Hypothalamus (tissue), 51 donors: ENCODE measurements at places on chromosomes 2 and 18.

GRCh38 chr18:54184836-54185235 is 39.6 kb downstream of the MBD2 start:
- DNase-seq, result no peak

- DNase-seq, result no peak
Measured at GRCh38 chr2:72809095-72809494, 16.7 kb downstream of the EXOC6B start.

DNA sequence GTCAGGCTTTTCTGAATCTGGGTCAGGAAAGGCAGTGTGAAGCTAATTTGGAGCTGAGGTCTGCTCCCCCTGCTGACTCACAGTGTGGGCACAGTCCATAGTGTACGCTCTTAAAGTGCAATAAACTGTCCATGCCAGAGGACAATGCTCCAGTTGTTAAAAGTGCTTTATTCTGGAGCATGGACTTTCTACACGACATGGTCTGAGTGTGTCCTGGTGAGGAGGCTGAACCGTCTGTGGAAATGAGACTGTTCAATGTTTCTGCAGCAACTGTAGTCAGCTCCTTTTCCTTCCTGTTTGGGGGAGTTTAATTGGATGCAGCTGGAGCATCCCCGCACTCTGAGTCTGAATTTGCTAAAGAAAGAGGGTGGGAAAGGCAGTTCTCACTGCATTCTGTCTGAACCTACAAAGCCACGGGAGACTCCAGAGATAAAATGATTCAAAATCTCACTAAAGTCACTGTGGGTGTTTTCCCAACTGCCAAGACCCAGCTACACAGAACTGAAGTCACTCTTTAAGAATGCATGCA is 110.2 kb upstream of the TRIB2 start:
- no peak for DNase-seq

- peak; percentile 61 for DNase-seq
Measured at GRCh38 chr18:47756364-47757016, 174.0 kb downstream of the SMAD2 start.

DNA sequence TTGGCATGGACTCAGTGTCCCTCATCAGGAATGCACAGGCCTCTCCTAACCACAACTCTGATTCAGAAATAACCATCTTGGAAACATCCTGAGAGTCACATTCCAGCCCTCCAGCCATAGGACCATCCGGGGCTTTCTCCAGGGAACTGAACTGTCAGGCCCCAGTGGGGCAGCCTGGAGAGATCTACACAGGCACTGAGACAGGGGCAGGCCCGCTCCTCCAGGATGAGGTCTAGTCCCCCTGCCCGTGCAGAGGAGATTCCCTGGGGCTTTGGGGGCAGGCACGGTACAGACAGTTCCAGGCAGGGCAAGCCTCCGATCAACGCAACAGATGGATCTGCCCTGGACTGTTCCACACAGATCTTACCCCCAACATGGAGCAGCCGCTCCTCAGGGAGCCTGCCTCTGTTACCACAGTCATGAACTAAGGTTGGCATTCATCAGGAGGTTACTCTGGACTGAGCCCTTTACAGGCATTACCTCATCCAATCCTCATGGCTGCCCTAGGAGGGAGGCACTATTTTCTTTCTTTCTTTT is 12.0 kb downstream of the KCNK3 start:
- DNase-seq, result no peak

DNA sequence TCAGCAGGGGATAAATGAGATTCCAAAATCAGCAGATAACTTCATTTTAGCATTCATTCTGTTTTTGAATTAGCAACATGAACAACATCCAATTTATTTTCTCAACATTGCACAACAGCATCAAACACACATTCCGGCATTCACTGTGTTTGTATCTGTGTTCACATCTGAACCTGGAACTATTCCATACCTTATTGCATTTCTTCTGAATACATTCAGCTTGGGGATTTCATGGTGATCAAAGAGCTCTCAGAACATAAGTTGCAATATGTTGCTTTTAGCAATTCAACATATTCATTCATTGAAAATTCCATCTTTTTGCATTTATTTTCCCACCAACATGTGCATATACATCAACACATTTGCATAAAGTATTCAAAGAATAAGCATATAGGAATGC is 1431.7 kb upstream of the PIK3C3 start:
- DNase-seq, result no peak

DNA sequence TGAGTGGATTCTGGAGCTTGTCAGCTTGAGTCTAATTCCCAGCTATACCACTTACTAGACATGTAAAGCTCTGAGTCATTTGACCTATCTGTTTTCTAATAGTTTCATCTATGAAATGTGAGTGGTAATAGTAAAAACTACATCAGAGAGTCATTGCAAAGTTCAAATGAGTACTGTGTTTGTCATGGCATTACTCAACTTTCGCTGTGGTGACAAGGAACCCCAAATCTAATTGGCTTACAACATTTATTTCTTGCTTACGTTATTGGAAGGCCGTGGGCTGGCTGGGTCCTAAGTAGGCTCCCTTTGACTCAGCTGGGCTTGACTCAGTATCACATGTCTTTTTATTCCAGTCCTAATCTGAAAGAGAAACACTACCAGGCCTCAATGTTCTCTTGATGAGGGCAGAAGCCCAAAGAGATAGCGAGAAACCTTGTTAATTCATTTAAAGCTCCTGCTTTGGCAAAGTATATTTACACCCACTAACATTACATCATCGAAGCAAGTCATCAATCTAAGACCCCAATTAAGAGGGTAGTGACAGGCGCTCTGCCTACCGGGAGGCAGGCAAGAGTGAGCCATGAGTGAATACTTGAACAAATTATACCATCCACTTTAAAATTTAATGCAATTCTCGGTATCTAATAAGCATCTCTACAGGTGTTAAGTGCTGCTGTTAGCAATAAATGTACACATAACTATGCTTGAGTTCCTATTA is 431.8 kb upstream of the SPHKAP start:
- DNase-seq, result no peak
